ENCODE measurements at places on chromosomes 2 and 18. TPM values are rescaled to one million over a fixed set of nuclear protein-coding genes. Genes with fewer than 3 reads are reported as not detected.

DNA sequence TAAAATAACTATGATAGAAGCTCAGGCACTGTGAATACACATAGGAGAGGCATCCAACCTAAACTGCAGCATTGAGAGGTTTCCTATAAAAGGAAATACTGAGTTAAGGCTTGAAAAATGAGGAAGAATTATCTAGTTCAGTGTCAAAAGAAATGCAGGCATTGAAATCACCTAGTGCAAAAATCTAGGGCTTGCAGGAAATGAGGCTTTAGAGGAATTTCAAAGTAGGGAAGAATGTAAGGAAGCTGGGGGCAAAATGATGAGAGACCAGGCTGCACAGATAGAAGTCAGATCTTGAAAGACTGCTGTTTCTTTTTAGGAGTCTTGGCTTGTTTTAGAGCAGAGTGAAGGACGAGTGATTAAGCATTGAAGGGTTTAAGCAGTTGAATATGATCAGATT lies 28.1 kb upstream of the SCYGR2 start:
- H3K27ac ChIP-seq = no peak overlapping the region
- no peak for DNase-seq
- no peaks in the 10 kb centered on the region for H3K27me3 ChIP-seq
- no peak overlapping the region for H3K4me3 ChIP-seq

COBLL1 gene
- total RNA-seq = 83.6 TPM

DYNAP gene
- total RNA-seq = not detected

DNA sequence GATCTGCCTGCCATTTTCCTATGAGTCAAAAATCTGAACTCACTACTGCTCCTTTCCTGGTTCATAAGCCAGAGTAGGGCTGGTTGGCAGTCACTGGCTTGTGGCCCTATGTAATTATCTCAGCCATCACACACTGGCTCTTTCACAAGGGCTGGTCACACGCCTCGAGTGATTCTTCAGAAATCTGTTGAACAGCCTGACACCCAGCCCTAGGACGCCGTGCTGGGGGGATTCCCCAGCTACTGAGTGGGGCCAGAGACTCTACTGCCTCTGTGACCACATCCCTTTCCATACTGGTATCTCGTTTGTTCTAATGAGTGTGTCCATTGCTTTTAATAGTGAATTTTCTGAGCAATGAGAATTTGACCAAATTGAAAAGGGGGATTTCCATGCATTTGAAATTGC lies 45.8 kb upstream of the RBM44 start:
- no peak overlapping the region for H3K27ac ChIP-seq
- no peak overlapping the region for H3K4me3 ChIP-seq
- DNase-seq = no peak
- no peaks in the 10 kb centered on the region for H3K4me1 ChIP-seq
- H3K36me3 ChIP-seq = peaks cover 50% of the 10 kb centered on the region

GRCh38 chr2:36819095-36819711 lies 122.7 kb downstream of the VIT start:
- H3K27ac ChIP-seq = no peak overlapping the region
- H3K36me3 ChIP-seq = no peaks in the 10 kb centered on the region
- peaks cover 8% of the 10 kb centered on the region for H3K4me1 ChIP-seq
- H3K27me3 ChIP-seq = no peaks in the 10 kb centered on the region

GRCh38 chr2:30766666-30767065 lies 40.6 kb downstream of the CAPN13 start:
- H3K4me1 ChIP-seq = no peaks in the 10 kb centered on the region
- H3K36me3 ChIP-seq = no peaks in the 10 kb centered on the region
- no peak for DNase-seq

FLACC1 gene
- 2.8 TPM for total RNA-seq

POTEE gene
- 0.40 TPM for total RNA-seq

Data from thyroid gland (tissue), 4 donors.